Activated T-helper 2 cell treated with anti-CD3 and anti-CD28 coated beads, Interferon-gamma antibody, Interleukin-2, Interleukin-4, amounts not matched to agents 10 μg/mL and 5 μg/mL and 100 μg/mL, durations not matched to agents 14 hours and 24 hours and 36 hours (primary cell): ENCODE measurements at places on chromosomes 4 and X. TPM values are rescaled to one million over a fixed set of nuclear protein-coding genes. Genes with fewer than 3 reads are reported as not detected.

The CYLC1 gene
- total RNA-seq: not detected in 2 replicates

The CNKSR2 gene
- 11.3 and 13.4 TPM in 2 replicates for total RNA-seq

The PNMA6F gene
- not detected in 2 replicates for total RNA-seq

The MBNL3 gene
- 15.7 and 16.2 TPM in 2 replicates for total RNA-seq

The SLC2A9 gene
- total RNA-seq: 1.3 and 2.4 TPM in 2 replicates

The MAOA gene
- 202 and 207 TPM in 2 replicates for total RNA-seq

The GYG2 gene
- not detected in 2 replicates for total RNA-seq

The COL4A5 gene
- not detected in 2 replicates for total RNA-seq

The FABP2 gene
- not detected in 2 replicates for total RNA-seq

- no peak for DNase-seq
Observed at GRCh38 chrX:7714351-7714750, 128.6 kb upstream of the VCX start.

GRCh38 chr4:169246279-169246678 lies 24.5 kb downstream of the SH3RF1 start:
- no peak for DNase-seq

DNA sequence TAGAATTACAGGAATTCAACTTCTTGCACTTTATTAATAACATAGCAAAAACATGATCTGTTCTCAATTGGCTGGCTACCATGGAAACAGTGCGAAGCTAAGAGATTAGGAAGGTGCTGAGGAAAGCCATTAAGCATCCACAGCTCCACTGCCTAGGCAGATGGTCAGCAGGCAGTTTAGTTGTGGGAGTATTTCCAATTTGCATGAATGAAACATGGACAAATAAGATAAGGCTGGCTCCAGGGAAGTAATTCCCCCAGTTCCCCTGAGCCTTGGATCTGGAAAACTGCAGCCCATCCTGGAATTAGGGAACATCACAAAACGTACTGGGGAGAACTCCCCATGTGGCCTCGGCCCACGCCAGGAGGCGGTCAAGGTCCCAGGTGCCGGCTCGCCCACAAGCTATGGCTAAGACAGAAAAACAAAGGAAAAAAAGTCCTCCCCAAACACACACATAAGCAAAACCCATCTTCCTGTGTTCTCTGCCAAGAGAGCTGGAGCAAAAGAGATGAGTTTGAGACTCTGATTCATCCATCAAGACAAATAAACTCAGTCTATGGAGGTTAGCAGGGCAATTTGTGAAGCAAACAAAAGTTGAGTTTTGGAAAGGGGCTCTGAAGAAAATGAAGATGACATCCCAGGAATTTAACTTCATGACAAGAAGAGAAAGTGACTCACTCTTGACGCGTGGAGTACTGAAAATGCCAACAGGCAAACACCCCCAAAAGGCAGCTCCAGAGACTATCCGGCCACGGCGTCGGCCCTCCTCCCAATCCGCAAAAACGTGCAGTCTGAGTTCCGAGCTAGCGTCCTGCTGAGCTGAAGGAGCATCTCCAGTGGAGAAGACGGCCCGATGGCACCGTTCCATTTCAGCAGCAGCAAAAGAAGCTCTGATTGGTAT lies 45.1 kb downstream of the IGFBP7 start:
- no peak for DNase-seq

GRCh38 chr4:182449186-182449929 lies 206.2 kb downstream of the TENM3 start:
- no peak for DNase-seq

DNA sequence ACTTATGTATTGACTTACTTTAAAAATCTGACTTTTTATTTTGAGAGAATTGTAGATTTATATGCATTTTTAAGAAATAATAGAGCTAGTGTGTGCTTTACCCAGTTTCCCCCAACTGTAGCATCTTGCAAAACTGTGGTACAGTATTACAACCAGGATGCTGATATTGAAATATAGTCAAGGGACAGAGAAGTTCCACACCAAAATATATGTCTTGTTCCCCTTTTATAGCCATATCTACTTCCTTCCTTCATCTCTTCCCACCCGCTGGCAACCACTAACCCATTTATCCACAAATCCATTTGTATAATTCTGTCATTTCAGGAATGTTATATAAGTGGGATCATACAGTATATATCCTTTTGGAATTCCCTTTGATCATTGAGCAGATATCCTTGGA lies 16.8 kb downstream of the KDM6A start:
- no peak for DNase-seq

- DNase-seq: no peak
Observed at GRCh38 chr4:97752599-97752998, 390.7 kb downstream of the STPG2 start.

GRCh38 chr4:13963601-13964000 lies 336.1 kb upstream of the BOD1L1 start:
- DNase-seq: no peak

DNA sequence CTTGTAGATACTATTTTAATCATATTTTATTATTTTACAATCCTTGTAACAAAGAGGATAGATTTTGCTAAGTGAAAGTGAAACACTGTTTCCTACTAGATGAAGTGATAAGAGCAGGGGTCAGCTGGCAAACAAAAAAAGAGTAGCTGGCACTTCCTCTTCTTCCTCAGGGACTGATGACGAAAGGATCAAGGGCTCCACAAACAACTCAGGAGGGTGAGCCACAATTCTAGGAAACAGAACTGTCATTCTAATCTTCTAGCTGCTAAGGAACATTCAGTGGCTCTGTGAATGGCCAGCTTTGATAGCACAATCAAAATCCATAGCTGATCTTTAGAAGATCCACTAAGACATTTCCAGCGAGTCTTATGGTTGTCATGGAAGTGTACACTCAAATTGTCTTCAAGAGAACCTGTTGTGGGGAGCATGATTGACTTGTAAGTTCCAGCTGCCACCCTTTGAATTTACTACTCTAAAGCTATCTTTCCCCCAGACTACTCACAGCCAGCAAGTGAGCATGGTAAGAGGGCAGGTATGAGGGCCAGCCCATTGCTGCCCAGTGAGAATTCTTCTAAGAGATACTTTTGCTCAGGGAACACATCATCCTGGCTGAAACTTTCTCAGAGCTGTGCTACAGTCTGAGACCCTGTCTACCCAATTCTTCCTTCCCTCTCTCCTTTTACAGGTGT lies 275.7 kb upstream of the RASGEF1B start:
- no peak for DNase-seq
